Gastrocnemius medialis (tissue), 4 donors: ENCODE measurements at places on chromosomes 5 and 9.

GRCh38 chr5:74016373-74016772 is 390.4 kb downstream of the ARHGEF28 start:
- no peak for DNase-seq

DNA sequence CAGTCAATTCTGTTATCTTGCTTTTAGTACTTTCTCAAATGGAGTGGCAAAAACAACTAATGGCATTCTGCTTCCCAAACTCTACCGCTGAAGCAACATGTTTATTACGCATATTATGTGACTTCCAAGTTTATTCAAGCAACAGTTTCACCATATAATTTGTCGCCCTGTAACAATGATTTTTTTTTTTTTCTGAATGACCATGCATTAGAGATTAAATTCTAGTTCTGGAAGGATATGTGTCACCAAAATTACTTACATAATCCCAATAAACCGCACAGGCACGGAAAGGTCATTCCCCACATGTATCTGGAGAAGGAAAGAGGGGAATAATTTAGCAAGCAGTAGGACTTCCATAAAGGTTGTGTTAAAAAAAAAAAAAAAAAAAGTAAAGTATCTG is 691.8 kb downstream of the DNAH5 start:
- DNase-seq = no peak

DNA sequence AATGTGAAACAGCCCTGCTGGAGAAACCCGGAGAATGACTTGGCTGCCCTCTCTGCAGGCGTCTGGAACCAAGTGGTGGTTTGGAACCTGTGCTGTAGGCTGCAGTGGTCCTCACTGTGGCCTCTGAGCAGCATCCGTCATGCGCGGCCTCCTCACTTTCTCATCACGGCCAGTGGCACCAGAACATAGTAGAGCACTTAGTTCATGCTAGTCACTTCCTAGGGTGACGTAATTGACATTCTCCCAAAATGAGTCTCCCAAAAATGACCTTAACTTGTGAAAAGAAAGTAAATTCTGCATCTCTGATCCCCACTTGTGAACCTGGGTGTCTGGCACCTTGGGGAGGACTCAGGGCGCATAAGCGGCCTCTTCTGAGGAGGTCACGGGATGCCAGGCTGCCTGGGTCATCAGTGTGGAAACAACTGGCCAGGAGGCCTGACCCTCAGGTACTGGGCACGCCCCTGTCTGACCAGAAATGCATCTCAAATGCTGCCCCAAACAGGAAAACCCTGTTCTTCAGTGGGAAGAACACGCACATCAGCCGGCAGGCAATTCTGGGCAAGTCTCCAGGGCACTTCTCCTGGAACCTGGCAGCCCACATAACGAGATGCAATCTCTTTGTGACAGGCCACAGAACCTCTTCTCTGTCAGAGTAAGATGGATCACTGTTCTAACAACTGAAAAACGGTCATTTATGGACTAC is 36.6 kb upstream of the SPTLC1 start:
- no peak for DNase-seq

- no peak for DNase-seq
These were observed 49.2 kb downstream of the EQTN start for GRCh38 chr9:27247756-27248155.

GRCh38 chr9:77649109-77649812 is 1.1 kb upstream of the GNA14 start:
- no peak for DNase-seq

DNA sequence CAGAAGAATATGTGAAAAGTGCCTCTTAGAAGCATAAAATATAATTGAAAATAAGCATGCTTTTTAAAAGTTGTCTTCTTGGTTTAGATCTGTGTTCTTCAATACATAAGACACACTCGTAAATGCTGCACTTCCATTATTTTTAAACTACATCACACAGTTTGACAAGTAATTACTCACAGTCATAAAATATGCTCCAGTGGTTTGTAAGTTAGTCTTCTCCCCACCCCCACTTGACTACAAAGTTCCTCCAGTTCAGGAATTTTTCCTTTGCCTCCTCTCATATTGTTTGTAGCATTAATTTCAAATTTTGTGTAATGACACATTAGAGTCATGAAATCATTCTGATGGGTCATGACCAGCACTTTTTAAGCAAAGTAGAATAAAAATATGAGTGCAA is 60.3 kb upstream of the PTGER4 start:
- no peak for DNase-seq

DNA sequence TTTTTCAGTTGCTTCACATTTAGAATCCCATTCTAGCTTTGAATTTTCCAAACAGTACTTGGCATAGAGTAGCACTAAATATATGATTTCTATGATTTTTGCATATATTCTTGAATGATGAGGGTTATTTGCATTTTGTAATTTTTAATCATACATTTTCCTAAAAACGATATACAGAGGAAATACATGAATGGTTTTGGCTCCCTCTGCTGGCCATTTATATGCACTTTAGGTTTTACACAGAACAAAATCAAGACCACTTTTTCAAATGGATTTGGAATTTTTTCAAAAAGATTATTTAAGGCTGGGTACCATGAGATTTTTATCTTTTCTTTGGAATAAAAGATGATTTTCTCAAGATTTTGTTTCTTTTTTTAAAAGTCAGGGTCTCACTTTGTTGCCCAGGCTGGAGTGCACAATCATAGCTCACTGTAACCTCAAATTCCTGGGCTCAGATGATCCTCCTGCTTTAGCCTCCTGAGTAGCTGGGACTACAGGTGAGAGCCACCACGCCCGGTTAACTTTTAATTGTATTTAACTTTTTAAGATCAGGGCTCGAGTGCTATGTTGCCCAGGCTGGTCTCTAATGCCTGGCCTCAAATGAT is 16.7 kb upstream of the COMMD10 start:
- no peak for DNase-seq

- no peak for DNase-seq
These were observed 309.7 kb downstream of the TLE1 start for GRCh38 chr9:81379655-81380054.

- peak; percentile 53 for DNase-seq
These were observed 24.0 kb upstream of the KLF9 start for GRCh38 chr9:70438341-70438928.

- DNase-seq = no peak
These were observed 10.3 kb downstream of the HK3 start for GRCh38 chr5:176888865-176889165.

DNA sequence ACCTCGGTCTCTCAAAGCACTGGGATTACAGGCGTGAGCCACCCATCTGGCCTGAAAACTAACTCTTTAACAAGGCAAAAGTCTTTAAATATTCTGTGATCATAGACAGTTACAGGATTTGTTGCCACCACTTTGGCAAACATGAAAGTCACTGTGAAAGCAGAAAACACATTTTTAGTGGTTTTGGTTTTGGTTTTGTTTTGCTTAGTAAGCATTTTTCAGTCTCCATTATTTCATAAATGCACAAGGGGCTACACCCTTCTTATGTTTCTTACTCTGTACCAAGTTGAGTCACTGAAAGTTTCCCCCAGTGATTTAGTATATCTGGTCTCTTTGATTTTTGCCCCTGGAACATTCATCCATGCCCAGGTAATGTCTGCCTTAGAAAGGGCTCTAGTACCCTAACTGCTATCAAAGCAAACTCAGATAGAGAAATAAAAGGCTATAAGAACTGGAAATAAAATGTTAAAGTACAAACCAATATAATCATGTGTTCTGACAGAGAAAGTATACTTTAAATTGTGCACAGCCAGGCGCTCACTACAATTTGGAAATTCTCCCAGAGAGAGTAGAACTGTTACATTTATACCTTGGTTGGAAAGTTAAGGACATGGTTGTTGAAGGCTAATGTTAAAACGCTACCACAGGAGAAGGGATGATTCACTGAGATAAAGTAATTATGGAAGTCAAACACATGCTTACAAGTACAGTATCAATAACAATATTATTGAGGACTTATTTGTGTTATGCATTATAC is 1022.5 kb upstream of the DMAC1 start:
- no peak for DNase-seq

DNA sequence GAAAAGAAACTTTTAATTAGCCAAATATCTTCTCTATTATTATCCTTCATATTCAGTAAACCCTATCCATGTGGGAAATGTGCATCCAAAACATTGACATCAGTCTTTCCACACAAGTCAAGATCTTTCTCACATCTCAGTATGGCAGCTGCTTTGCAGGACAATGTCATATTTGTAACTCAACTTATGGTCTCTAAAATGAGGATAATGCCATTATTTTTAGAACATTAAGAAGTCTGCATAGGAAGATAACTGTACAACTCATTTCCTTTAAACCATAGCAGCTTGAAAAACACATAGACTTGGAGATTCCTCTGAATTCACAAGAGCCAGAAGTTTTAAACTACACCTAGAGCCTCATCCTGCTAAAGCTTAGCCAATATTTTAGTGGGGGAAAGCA is 43.7 kb downstream of the MCTP1 start:
- DNase-seq = no peak

GRCh38 chr9:128643519-128644300 is 12.9 kb downstream of the DYNC2I2 start:
- DNase-seq = no peak

DNA sequence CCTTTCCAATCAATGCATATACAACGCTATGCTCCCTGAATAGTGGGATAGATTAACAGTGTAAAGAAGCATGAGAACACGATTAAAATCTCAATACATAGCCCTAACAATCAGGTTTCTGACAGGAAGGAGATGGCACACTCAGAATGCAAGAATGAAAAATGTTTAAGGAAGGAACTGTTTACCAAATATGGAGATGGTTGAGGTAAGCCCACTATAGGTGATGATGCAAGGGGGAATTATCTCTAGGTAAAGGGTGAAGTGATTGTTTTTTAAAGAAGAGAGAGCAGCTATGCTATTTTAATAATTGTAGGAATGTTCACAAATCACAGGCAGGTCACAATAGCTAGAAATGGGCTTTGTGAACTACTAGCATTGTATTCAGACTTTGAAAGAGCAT is 302.4 kb downstream of the CHSY3 start:
- no peak for DNase-seq

- DNase-seq = no peak
These were observed 68.2 kb downstream of the THBS4 start for GRCh38 chr5:80103371-80103770.

DNA sequence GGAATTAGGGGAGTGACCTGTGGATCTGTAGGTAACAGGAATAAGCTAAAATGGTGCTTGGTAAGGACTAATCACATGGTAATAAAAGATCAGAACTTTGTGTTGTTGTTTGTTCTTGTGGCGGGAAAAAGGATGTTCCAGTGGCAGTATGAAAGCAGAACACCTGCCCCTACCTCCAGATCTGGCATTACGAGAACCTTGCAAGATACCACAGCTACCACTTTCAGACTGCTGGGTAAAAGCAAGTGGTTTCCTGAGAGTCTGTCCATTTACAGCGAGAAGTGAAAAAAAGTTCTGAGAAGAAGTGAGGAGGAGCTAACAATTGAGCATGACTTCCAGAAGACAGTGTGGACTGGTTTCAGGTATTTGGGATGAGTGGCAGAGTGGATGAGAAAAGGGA is 252.5 kb downstream of the TLE4 start:
- no peak for DNase-seq

DNA sequence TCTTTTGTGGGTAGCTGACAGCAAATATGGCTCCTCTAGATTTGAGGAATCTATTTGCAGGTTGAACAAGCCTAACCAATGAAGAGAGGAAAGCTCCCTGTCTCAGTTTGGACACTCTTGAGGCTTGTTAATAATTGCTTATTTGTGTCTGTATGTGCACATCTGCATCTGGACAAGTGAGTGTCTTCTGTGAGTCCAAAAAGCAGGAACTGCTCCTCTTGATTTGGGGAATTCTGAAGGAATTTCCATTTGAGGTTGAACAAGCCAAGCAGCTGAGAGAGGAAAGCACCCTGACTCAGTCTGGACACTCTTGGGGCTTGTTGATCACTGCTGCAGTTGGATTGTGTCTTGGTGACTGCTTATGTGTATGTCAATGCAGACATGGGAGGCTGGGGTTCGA is 211.6 kb downstream of the DTWD2 start:
- DNase-seq = no peak

DNA sequence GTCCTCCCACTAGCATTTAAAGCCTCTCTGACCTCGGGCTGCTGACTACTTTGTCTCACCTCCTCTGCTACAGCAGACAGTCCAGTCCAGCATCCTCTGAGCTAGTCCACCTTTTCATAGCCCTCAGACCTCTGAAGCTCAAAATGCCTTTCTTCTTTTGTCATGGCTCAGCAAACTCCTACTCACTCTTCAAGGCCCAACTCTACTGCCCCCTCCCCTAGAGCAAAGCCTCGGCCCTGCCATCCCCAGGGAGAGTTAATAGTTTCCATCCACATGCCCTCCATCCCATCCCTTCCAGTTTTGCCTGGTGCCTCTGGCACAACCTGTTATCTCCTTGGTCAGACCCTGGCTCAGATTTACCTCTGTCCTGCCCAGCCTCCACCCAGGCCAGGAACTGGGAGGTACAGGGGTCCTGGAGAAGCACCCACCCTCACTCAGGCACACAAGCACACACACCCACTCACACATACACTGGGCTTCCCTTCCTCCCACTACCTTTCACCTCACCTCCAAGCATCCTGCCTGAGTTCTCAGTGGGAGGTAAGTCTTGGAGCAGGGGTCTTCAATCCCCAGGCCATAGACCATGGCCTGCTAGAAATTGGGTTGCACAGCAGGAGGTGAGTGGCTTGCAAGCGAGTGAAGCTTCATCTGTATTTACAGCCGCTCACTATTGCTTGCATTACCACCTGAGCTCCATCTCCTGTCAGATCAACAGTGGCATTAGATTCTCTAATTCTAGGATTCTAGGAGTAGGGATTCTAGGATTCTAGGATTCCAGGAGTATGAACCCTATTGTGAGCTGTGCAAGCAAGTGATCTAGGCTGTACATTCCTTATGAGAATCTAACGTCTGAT is 18.1 kb downstream of the PDLIM4 start:
- DNase-seq = no peak

DNA sequence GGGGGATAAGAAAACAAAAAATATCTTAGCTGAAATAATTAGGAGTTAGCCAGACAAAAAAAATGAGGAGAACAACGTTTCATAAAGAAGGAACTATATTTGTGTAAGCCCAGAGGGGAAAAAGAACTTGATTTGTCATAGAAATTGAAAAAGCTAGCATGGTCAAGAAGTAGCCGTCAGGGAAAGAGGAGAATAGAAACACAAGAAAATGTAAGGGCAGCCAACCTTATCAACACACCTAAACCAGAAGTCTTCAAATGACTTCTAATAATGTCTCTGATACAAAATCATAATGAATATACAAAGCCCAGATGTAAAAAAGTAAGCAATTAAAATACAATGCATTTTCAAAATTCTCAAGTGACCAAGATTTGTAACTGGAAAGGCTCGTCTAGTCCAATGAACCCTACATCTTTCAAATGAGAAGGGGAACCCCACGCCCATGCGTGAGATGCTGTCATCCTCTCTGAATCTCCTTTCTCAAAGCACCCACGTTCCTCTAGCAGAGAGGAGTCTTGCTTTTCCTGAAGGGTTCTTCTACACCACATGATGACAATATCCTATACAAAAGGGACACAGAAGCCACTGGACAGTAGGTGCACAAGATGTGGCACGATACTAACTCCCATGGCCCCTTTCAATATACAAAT is 103.7 kb downstream of the ARL15 start:
- DNase-seq = no peak

- DNase-seq = no peak
These were observed 5.3 kb upstream of the SREK1 start for GRCh38 chr5:66138637-66139317.
